Endothelial cell (in vitro differentiated cells): ENCODE measurements at places on chromosomes 11 and 22. TPM values are rescaled to one million over a fixed set of nuclear protein-coding genes. Genes with fewer than 3 reads are reported as not detected.

OR52N4 gene
- not detected for total RNA-seq

DNA sequence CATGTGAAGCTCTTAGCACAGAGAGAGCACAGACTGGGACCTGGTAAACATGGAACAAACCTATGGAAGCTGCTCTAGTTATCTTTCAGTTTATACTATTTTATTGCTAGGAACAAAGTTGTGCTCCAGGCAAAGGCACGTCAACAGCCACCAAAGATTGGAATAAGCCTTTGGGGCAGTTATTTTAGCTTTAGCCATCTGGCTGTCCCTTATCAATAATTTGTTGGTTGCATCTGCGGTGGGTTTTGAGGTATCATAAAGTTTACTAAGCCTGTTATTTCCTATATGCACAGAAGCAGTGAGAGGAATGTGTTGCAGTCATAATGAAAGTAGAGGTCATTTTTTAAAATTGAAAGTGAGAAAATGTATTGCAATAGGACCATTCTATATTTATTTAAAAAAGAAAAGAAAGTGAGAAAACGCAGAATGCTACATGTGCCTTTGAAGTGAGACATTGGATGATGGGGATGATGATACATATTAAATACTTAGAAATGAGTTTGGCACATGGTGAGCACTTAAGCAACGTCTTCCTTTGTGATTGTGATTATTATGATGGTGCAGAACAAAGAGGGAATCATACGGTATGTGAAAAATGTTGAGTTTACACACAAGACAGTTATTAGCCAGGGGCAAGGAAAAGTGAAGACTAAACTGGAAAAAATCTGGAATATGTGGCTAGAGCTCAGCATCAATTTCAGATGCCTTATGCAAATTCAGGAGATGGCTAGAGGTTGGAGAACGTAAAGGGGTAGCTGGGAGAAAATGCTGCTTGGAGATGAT, 58.3 kb downstream of the PRR5L start:
- no peak for DNase-seq

KRTAP5-9 gene
- total RNA-seq = 0.80 TPM

DNA sequence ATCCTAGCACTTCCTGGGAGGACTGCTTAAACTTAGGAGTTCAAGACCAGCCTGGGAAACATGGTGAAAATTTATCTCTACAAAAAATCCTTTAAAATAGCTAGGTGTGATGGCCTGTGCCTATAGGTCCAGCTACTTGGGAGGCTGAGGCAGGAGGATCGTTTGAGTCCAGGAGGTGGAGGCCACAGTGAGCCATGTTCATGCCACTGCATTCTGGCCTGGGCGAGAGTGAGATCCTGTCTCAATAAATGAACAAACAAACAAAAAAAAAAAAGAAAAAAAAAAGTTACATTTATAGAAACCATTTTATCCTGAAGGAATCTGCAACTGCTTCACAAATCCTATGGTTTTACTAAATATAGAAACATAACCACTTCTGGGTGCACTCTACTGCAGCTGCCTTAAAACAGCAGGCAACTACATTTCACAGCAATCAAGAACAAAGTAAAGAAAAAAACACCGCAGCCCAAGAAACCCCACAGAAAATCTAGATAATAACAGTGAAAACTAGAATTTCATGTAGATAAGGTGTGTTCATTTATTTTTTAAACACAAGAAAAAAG, 75.9 kb upstream of the GAB2 start:
- no peak for DNase-seq

SH3BP1 gene
- total RNA-seq = 11.6 TPM

- peak; percentile 80 for DNase-seq
Observed at GRCh38 chr22:50599816-50600455, 657 bp upstream of the MAPK8IP2 start.

RASL10A gene
- total RNA-seq = 30.1 TPM

DNA sequence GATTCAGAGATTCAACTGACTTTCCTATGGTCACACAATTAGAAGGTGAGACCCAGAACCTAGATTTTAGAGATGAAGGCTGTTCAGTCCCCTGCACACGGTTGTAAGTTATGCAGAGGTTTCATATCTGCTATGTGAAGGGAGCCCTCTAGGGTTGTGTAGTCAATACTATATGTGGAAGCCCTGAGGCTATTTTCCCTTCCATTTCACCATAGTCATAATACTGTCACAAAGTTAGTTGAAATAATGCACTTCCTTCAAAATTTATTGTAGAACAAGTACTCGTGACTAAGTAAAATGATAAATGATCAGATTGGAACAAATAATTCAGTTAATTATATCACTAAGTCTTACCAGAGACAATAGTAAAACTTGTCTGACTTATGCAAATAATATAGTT, 48.8 kb downstream of the ENDOD1 start:
- DNase-seq = no peak

- peak; percentile 65 for DNase-seq
Observed at GRCh38 chr11:57311109-57311936, 13.4 kb downstream of the TNKS1BP1 start.

DNA sequence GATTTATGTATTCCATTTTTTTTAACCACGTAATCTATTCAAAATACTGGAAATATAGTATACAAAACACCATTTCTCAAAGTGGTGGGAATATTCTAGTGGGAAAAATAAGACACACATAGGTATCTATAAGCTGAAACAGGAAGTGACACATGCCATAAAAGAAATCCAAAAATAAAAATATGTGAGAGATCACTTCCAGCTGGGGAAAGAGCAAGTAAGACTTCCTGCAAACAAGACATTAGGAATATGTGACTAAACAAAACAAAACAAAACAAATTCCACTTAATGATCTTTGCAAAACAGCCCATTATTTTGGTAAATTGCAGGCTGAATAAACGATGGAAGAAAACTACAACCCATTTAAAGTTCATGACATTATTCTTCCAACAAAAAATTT, 107.3 kb upstream of the CEP126 start:
- DNase-seq = no peak

E2F8 gene
- total RNA-seq = 0.92 TPM

DNA sequence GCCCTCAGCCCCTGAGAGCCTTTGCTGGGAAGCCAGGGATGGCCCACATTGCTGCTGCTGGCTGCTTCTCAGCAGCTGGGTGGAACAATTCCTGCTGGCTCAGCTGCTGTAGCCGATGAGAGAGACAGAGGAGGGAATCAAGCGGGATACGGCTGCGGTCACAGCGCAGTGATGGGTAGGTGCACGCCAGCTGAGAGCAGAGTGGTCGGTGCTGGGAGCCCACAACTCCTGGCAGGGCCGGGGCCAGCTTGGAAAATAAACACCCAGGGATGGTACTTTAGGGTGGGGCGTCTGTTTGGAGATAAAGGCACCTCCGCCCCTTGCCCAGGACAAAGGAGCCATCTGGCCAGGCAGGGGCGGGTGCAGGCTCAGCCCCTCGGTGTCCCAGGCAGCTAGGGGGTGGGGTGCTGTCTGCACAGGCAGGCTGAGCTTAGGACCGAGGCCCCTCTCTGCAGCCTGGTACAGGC, 480.5 kb downstream of the MIAT start:
- DNase-seq = no peak

C11orf42 gene
- not detected for total RNA-seq

GRCh38 chr11:132999516-132999915, 532.8 kb downstream of the OPCML start:
- DNase-seq = no peak

DNA sequence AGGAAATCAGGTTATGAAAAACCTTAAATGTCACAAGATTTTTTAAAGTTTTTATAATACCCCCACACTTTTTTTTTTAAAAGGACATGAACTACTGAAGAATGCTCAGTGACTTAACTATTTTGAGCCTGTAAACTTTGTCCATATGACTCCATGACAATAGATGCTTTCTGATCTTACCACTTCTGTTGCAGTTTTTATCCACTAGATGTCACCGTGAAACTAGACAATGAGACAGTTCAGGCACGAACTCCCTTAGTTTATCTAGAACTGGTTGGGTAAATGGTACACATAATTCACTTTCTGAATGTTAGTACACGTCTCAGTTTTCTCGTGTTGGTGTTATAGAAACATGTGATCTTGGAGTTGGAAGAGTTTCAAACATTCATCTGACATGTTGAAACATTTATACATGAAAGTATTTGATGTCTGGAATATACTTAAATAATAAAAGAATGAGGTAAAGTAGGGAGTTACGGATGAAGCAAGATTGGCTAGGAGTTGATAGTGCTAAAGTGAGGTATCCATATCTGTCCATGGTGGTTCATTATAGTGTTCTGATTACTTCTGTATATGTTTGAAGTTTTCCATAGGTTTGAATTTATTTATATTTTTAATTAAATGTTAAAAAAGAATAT, 8.1 kb downstream of the CCDC15 start:
- peak; percentile 31 for DNase-seq

ROBO4 gene
- total RNA-seq = 28.8 TPM

DRICH1 gene
- total RNA-seq = not detected

GRCh38 chr11:114812733-114813132, 134.4 kb downstream of the NXPE2 start:
- DNase-seq = no peak
